ENCODE measurements at places on chromosomes 12 and 14.

- no peak for DNase-seq
Observed at GRCh38 chr12:122949816-122950675, 16.2 kb downstream of the ABCB9 start.

- no peak for DNase-seq
Observed at GRCh38 chr14:48575772-48576171, 900.4 kb upstream of the MDGA2 start.

DNA sequence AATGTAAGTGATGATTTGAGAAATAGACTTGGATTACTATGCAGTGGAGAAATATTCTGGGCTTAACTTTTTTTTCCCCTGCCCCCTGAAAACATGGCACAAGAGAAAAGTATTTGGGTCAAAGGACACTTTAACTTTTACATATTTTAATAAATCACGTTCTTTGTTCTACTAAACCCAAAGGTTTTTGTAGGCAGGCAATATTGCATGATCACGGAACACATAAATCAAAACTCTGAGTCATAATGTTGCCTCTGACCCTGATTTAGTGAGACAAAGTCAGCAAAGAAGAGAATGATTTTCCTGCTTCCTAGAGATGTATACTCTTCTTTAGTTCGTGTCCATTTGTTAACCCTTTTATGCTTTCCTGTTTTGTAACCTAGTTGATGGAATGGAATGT lies 38.0 kb downstream of the ABCD2 start:
- no peak for DNase-seq

- no peak for DNase-seq
Observed at GRCh38 chr14:56195223-56195622, 77.0 kb downstream of the PELI2 start.

- DNase-seq, result no peak
Observed at GRCh38 chr12:88579161-88579517, 1.1 kb downstream of the KITLG start.

Data from stimulated activated naive CD4-positive, alpha-beta T cell treated with Interleukin-2 at 50 U/mL for 16 hours (primary cell).